Activated T-cell treated with anti-CD3 and anti-CD28 coated beads for 48 hours (primary cell): ENCODE measurements at places on chromosomes 4 and X.

DNA sequence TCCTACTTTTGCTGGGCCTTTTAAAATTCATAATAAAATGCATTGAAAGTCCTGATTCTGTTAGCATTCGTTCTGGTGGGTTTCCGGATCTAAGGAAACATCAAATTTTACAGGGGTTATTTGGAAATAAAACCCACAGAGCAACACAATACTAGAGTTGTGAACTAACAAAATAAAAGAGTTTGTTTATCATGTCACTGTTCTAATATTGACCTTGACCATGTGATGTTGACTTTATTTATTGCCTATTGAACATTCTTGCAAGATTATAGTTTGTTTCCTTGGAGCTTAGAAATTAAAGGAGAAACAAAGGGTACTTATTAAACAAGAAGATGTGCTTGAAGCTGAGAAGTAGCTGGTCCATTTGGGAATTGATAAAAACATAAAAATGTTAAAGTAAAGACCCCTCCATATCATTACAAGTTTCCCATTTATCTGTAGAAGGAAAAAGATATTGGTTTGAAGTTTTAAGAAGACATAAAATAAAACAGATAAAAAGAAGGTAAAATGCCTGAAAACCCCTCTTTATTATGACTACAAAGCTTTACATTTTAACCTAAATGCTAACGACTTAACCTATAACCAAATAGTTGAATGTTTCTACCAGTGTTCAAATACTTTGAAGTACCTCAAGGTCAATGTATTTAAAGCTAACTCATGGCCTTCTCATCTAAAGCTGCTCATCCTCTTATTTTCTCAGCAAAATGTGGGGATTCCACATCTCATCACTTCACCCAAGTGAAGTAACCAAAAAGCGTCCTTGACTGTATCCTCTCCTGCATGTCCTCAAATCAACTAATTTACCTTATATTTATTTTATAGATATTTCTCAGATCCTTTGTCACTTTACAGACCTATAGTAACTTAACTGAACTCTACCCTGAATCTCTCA, 179.6 kb downstream of the GASK1B start:
- no peak for DNase-seq

DNA sequence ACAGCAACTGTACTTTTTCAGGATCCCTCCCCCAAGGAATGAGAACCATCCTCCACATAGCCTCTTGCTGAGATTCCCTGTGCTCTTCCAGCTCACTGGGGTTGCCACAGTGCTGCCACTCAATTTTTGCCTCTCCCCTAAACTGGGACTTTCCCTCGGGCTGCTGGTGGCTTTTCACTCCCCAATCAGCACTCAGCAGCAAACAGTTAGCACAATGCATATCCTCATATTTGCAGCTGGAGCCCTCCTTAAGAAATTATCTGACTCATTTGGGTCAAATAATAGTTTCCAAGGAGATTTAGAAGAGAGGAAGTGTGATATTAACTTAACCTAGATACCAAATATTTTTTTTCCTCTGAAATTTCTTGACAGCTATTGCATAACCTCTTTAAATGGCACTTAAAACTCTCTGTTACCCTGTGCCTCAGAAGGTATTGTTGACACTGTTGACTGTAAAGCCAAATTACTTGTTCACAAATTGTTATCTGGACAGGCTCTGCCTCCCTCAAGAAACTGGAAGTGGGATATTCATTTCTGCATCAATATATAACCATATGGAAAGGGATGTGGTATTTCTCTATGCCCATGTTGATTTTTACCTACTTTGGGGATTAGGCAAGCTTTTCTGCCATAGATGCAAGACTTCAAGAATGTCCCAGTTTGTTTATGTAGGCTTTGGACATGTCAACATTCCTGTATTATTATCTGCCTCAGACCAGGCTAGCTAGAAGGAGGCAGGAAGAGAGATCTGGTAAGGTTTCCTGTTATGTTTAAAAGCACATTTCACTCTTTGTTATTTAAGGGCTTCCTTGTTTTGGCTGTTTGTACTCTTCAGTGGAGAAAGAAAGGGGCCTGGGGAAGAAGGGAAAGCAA, 58.0 kb downstream of the SEPTIN11 start:
- no peak for DNase-seq

- no peak for DNase-seq
These were observed 180.7 kb upstream of the SFRP2 start for GRCh38 chr4:153969542-153969941.

- no peak for DNase-seq
These were observed 5.7 kb downstream of the CBLL2 start for GRCh38 chrX:22278375-22278774.

DNA sequence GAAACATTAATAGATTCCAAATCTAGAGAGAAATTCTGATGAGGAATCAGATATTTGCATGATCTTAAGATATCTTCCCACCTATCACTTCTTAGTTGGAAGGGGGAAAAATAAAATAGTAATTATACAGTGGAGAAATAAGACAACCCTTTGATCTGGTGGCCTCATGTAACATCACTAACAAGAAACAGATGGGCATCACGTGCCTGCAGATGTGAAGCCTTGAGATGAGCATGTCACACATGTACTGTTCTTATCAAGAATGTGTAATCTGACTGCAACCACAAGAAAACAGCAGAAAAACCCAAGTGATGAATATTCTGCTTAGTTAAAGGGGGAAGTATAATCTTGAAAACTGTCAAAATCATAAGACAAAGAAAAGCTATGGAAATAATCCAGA, 31.4 kb upstream of the NKX6-1 start:
- DNase-seq = no peak

DNA sequence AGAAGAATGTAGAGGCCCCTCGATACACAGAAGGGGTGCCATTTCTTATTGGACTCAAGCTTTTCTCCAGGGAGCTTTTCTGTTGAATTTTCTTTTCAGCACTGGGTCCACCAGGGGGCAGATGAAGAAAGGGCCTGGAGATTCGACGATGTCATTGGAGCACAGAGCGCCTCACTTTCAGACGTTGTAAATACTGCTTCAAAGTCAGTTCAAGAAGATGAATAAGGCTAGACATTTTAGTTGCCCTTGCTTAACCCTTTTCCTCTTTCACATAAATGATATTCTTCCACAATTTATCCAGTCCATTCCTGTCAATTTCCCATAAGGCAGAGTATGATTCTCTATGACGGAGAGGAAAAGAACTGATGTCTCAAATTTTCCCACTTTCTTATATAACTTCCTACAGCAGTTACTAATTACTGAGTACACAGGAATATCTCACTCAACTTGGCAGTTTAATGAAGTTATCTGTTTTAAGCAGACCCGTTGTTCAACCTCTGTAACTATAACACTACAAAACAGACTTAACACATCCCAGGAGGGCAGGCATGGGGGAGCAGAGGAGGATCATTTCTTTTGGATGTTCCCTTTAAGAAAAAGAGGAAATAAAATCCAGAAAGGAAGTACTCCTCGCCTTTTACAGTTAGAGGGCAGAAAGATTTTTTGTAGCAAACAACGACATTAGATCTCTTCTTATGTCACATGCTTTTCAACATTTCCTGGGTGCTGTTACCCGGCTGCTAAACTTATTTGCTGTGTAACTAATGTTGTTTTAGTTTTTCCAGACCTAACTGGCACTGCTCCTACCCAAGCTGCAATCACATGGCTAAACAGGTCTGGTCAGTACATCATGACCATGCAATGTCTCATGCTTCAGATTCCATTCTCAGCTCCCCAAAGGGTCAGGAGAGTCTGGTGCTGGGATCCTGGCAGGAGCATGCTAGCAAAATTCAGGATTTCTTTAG, 12.2 kb upstream of the CENPU start:
- DNase-seq = peak; percentile 54

GRCh38 chrX:128698573-128699181, 646.5 kb upstream of the ACTRT1 start:
- no peak for DNase-seq

GRCh38 chrX:63652086-63652765, 132.8 kb downstream of the ARHGEF9 start:
- DNase-seq = no peak

DNA sequence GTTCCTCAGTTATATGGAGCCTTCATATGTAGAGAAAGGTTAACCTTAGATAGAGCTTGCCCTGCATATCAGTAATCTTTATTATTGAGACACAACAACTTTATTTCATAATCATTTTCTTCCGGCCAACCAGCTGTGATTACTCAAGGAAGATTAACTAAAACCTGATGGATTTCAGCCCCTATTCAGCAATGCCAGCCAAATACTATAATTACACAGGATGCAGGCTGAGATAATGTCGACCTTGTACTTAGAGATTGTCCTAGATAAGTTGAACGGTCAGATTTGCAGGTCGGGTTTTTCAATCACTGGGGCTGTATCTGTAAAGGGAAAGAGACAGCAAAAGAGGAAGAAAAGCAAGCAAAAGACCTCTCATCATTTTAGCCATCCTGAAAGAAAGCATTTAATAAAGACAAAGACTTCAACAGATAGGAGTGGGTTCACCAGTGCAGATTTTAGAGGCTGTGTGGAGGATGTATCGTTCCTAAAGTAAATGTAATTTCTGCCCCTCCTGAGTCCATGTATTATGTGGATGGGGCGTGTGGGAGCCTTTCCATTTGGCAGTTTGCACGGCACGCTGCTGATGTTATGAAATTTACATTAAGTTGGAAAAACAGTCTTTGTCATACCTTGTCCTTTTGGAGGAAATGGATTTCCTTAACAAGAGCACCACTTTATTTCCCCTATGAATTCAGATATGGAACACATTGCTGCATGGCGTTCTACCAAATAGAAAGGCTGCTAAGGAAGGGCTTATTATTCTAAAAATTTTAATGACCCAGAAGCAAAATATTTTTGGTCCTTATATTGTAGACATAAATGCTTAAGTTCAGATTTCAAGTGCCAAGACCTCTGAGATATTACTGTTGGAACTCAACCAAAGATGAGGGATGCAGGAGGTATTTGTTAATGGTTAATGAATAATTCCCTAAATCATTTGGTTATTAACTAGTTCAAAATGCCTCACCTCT, 496.7 kb downstream of the SPRY1 start:
- no peak for DNase-seq

DNA sequence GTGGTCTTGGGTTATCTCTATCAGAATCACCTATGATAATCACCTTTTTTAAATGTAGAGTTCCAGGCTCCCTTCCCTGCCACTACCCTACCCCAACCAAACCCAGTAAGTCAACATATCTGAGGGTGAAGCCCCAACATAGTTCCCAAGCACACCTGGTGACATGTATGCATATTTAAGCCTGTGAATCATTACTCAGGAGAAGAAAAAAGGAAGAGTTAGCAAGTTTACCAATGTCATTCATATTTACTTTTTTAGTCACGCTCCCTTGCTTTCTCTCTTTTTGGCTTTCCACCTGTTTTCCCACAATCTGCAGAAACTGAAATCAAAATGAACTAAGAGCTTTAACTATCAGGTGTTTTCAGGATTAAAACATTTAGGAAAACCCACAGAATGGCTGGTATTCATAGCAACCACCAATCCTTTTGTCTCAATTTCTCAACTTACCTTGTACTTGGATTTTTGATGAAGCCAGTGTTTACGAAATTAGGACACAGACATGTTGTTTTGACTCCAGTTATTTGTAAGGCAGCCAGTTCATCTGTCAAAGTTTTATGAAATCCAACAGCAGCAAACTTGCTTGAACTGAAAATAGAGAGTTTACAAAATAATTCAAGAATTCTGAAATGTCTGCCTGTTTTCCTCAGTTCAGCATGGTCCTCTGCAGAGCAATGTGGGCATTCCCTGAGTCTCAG, 34.0 kb downstream of the HSD17B11 start:
- no peak for DNase-seq

DNA sequence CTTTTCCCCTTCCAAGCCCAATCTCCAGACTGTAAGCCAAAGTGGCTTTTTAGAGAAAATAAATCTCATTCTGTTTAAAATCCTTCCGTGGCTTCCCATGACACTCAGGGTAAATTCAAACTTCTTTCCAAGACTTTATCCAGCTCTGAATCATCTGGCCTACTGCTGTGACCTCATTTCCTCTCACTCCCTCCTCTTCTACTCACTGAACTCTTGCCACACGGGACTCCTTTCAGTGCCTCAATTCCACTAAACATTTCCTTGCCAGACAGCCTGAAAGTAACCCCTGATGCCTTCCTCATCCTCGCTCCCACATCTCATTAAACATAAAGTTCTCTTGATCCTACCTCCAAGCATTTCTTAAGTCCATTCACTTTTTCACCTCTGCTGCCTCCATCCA, 27.8 kb upstream of the RNF128 start:
- no peak for DNase-seq

DNA sequence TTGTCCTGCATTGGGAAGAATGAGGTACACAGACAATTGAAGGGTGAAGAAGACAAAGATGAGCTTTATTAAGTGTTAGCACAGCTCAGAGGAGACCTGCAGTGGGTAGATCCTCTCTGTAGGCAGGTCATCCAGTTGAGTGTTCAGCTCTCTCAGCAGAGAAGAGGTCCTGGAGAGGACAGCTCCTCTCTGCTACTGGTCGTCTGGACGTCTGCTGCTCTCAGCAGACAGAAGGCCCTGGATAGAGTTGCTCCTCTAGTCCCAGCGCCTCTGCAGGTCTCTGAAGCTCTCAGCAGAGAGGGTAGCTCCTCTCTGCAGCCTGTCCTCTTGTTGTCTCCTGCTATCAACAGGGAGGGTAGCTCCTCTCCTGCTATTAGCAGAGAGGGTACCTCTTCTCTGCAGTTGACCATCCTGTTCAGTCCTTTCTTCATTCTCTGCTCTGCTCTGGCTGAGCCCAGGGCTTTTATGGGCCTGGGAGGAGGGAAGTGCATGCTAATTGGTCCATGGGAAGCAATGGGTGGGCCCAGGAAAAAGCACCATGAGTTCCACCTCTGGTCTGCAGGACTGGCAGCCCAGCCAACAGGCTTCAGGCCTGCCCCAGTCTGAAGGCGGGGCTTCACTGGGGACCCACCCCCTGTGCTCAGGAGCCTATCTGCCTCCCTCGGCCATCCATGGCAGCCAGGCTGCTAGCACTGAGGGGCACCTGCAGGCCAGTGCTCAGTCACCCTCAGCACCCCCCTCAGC, 54.1 kb upstream of the IBSP start:
- no peak for DNase-seq

DNA sequence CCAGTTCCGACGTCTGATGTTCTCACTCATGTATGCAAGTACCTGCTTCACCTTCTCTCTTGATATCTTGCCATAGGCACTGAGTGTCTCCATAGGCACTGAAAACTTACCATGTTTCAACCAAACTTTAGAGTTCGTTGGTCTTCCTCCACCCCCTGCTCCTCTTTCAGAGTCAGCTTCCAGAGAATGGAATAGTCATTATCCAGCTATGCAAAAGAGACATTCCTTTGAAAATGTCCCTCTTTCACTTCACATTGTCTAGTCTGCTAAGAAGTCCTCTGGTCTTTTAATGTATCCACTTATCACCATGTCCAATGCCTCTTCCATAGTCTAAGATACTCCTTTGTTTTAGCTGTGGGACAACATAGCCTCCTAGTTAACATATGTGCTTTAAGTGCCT, 566.0 kb upstream of the TENM3 start:
- no peak for DNase-seq
